ENCODE measurements at places on chromosomes 3 and 15.

DNA sequence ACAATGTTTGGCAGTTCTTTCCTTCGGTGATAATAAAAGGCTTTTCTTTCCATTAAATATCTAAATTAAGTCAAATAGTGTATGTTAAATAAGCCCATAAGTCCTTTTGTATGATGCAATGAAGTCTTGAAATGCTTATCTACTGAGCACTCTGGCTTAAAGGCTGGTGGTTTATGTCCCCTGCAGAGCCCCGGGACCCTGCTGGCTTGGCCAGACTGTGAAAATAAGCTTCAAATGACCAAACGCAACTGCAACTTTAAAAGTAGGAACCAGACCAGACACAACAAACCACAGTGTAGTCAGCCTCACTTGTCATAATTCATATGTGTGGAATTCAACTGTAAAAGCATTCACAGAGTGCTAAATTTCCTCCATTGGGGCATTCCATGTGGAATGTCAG is 72.5 kb downstream of the FOXP1 start:
- H3K27me3 ChIP-seq, result no peaks in the 10 kb centered on the region
- H3K36me3 ChIP-seq, result no peaks in the 10 kb centered on the region
- H3K4me3 ChIP-seq, result no peak overlapping the region

DNA sequence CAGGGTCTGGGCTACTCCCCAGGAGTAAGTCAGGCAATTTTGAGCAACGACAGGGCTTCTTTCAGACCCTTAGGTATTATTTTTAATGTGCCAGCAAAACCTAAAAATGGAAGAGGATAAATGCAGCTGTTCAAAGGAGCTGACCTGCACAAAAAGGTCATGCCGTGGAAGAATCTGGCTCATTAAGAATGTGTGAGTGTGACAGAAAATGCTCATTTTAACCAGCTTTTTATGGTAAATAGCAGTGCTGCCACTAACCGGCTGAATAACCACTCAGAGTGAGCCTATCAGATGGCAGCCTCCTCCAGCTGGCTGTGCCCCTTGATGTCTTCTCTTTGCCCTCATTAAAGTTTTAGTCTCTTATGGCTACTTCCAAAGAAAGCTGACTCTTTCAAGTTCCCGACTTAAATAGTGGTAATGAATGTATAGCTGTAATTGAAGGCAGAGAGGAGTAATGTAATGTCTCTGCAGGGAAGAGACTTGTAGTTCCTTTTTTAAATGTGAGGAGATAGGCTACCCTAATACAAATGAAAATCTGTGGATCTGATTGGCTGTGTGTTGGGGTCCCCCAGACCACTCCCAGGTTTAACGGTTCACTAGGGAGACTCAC is 9.5 kb upstream of the FSTL1 start:
- H3K4me3 ChIP-seq, result no peak overlapping the region
- DNase-seq, result no peak
- H3K4me1 ChIP-seq, result no peaks in the 10 kb centered on the region
- H3K36me3 ChIP-seq, result no peaks in the 10 kb centered on the region

DNA sequence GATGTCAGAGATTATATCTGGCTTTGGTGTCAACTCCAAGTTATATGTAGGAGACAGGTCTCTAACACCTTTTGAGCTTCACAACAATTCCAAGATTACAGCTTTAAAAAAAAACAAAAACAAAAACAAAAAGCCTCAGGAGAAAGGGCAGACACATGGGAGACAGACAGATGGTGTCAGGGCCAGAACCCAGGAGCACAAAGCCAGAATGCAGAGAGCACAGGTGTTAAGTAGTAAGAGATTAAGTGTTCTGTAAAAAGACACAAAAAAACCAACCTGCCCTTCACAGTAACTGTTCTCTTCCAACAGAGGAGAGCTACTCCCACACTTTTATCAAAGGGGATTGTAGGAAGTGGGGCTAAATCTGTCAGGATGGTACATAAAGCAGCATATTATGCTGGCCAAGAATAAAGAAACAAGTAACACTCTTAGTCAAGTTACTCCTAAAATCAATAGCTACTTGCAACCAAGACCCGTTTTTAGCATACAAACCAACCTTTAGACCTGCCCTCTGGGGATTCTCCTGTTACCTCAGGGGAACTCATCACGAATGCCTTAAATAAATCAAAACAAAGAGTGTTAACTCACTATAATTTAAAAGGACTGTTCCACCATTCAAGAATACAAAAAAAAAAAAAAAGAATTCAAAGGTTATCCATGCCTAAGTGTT is 5.9 kb downstream of the CPEB1 start:
- H3K27ac ChIP-seq, result no peak overlapping the region
- H3K4me1 ChIP-seq, result no peaks in the 10 kb centered on the region
- H3K4me3 ChIP-seq, result no peak overlapping the region
- peaks cover 53% of the 10 kb centered on the region for H3K27me3 ChIP-seq

DNA sequence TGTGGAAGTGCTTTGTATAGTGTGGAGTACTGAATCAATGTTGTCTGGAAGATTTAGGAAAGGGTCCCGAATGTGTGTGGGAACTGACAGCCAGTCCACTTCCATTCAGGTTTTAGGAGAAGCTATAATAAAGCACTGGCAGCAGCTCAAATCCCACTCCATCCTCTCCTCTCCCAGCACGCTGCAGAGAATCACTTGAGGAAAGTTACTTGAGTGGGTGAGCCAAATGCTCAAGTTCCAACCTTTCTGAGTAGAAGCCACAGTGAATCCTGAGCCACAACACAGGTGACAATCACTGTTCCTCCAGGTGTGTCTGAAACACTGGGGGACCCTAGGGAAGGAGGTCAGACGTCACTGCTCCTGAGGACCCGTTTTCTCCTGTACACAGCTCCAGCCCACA is 106.5 kb downstream of the TIGIT start:
- H3K4me3 ChIP-seq, result no peak overlapping the region
- DNase-seq, result no peak
- H3K36me3 ChIP-seq, result peaks cover 3% of the 10 kb centered on the region
- H3K4me1 ChIP-seq, result peaks cover 3% of the 10 kb centered on the region
- H3K27me3 ChIP-seq, result no peaks in the 10 kb centered on the region

DNA sequence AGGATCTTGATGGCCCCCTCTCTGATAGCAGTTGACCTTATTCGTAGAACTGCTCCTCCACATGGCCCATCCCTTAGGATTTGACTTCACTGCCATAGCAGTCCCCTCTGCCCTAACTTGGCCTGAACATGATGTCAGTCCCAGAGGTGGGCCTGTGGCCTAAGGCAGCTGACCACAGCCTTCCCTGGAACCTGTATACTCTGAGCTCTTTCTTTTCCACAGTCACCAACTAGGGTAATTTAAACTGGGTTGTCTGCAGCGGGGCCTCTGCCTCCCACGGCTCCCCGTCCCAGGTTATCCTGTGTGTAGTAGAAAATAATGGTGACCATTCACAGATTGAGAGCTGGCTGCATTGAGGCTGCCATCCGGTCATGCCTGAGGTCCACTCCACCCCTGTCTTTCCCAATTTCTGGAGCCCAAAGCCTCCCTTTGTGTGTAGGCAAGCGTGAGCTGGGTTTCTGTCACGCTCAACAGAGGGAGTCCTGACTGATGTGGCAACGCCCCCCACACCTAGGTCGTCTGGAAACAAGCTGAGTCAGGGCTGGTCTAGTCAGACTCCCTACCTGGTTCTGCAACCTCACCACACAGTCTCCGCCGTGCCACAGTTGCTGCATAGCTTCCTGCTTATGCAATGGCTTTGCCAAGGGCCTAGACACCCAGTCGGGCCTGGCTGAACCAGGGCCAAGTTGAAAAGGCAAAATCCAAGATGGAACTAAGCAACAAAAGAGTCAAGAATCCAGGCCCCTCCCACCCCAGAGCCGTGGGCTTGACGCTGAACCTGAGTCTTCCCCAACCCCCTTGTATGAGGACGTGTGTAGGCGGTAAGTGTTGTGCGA is 284.5 kb downstream of the XXYLT1 start:
- H3K27ac ChIP-seq, result no peak overlapping the region
- no peaks in the 10 kb centered on the region for H3K27me3 ChIP-seq
- no peaks in the 10 kb centered on the region for H3K36me3 ChIP-seq
- H3K4me1 ChIP-seq, result peaks cover 10% of the 10 kb centered on the region

- no peaks in the 10 kb centered on the region for H3K27me3 ChIP-seq
- no peaks in the 10 kb centered on the region for H3K36me3 ChIP-seq
- DNase-seq, result no peak
- H3K4me1 ChIP-seq, result no peaks in the 10 kb centered on the region
- no peak overlapping the region for H3K27ac ChIP-seq
Observed at GRCh38 chr15:62994975-62995681, 47.4 kb upstream of the TPM1 start.

GRCh38 chr15:78394981-78395616 is 42.9 kb upstream of the IREB2 start:
- no peaks in the 10 kb centered on the region for H3K36me3 ChIP-seq
- no peak overlapping the region for H3K4me3 ChIP-seq
- no peaks in the 10 kb centered on the region for H3K4me1 ChIP-seq

- no peaks in the 10 kb centered on the region for H3K27me3 ChIP-seq
- H3K36me3 ChIP-seq, result no peaks in the 10 kb centered on the region
- H3K4me3 ChIP-seq, result no peak overlapping the region
- no peak overlapping the region for H3K27ac ChIP-seq
Observed at GRCh38 chr15:38843736-38844590, 279.3 kb upstream of the RASGRP1 start.

DNA sequence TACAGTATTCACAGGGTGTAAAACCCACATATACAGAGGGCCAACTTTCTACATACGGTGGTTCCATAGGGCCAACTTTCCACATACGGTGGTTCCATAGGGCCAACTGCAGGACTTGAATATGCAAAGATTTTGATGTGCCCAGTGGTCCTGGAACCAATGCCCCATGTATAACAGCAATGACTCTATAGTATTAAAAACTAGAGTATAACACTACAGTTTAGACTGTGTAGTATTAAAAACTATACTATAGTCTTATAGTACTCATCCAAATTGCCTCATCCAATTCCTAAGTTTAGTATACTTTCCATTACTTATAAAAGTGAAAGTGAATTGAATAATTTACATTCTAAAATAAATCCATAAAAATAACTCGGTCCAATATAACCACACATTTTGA is 75.9 kb downstream of the GSK3B start:
- no peak for DNase-seq
- H3K4me1 ChIP-seq, result peaks cover 9% of the 10 kb centered on the region
- H3K27me3 ChIP-seq, result no peaks in the 10 kb centered on the region
- no peak overlapping the region for H3K27ac ChIP-seq
- no peaks in the 10 kb centered on the region for H3K36me3 ChIP-seq

DNA sequence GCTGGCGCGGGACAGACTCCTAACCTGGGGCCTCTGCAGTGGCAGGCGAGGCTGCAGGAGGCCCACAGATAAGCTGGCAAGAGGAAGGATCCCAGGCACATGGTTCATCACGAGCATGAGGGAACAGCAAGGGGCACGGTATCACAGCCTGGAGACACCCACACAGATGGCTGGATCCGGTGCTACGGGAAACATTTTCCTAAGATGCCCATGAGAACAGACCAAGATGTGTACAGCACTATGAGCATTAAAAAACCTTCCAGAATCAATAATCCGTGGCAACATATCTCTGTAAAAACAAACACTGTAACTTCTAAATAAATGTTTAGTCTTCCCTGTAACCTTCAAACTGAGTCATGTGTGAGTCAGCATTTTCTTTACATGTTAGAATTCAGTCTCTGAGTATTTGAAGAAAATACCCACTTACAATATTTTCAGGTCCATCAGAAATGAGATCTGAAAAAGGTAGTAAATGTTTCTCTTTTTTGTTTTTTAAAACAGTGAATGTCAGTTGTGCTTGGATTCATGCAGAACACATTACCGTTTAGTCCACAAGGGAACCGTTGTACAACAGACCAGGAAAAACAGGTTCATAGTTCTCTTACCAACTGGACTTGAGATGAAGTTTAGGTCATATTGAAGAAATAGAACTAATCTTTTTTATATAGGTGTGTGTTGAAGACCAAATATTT is 75.9 kb downstream of the BOC start:
- no peak overlapping the region for H3K27ac ChIP-seq
- H3K4me3 ChIP-seq, result no peak overlapping the region
- H3K36me3 ChIP-seq, result no peaks in the 10 kb centered on the region
- H3K27me3 ChIP-seq, result no peaks in the 10 kb centered on the region

DNA sequence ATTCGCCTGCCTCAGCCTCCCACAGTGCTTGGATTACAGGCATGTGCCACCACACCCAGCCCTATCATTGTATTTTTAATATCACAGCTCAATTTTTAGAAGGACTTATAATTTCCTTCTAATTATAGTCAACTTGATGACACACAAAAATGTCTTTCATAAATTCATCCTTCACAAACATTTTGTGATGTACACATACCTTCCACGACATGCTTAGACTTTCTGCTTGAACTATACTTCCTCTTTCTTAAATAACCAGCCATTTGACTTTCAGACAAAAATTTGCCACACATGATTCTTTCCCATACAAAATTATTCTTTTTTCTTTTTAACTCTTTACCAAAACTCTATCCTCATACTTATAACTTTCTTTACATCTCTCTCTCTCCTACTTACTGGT is 48.4 kb upstream of the CCK start:
- no peak overlapping the region for H3K27ac ChIP-seq
- no peaks in the 10 kb centered on the region for H3K27me3 ChIP-seq
- no peak overlapping the region for H3K4me3 ChIP-seq
- DNase-seq, result no peak
- no peaks in the 10 kb centered on the region for H3K4me1 ChIP-seq

DNA sequence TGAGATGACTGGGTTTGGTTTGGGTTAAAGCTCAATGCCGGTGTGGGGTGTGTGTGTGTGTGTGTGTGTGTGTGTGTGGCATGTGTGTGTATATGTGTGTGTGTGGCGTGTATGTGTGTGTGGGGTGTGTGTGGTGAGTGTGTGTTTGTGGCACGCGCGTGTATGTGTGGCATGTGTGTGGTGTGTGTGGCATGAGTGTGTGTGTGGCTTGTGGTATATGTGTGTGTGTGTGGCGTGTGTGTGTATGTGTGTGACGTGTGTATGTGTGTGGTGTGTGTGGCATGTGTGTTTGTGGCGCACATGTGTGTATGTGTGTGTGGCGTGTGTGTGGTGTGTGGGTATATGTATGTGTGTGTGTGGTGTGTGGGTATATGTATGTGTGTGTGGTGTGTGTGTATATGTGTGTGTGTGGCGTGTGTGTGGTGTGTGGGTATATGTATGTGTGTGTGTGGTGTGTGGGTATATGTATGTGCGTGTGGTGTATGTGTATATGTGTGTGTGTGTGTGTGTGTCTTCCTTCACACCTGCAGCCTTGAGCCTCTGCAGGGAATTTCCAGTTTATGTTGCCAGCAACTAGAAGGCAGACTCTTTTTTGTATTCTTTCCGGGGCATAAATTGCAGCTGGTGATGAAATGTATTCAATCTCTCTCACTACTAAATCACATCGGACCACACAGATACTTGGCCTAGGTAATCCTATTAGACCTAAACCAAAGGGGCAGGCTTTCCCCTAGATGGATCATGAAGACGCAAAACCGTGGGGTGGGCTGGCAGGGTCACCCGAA is 34.8 kb downstream of the CHRD start:
- no peaks in the 10 kb centered on the region for H3K4me1 ChIP-seq
- H3K27me3 ChIP-seq, result no peaks in the 10 kb centered on the region
- no peak overlapping the region for H3K27ac ChIP-seq
- no peak for DNase-seq
- no peaks in the 10 kb centered on the region for H3K36me3 ChIP-seq

- no peak overlapping the region for H3K27ac ChIP-seq
- H3K4me3 ChIP-seq, result no peak overlapping the region
- DNase-seq, result no peak
- no peaks in the 10 kb centered on the region for H3K36me3 ChIP-seq
Observed at GRCh38 chr3:99990179-99990578, 124.1 kb downstream of the FILIP1L start.

Data from B cell (primary cell).